ENCODE measurements at places on chromosomes 4 and X.
A peak's percentile ranks its signal among the peaks of the same experiment; 100 is the strongest.

GRCh38 chrX:14676431-14676830, 147.1 kb downstream of the GLRA2 start:
- DNase-seq: no peak

- DNase-seq: no peak
These were observed 121.0 kb upstream of the ACSL4 start for GRCh38 chrX:109854096-109854495.

- no peak for DNase-seq
These were observed 36.2 kb downstream of the NHS start for GRCh38 chrX:17411205-17411604.

DNA sequence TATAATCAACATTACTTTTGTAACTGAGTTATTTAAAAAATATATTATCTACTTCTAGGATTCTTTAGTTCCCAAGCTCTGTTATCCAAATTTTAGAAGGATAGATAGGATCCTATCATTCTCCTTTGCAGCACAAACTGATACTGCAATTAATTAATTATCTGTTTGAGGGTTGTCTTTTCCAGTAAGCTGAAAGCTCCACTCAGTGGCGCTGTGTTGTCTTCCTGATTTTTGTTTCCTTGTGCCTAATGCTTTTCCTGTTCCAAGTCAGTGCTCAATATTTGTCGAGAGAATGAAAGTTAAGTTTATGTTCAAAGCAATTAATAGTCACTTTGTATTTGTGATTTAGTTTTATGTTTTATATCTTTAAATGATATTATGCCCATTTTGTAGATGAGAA, 107.4 kb upstream of the ANK2 start:
- DNase-seq: no peak

- DNase-seq: no peak
These were observed 70.2 kb upstream of the ETNPPL start for GRCh38 chr4:108833046-108833445.

GRCh38 chr4:36763814-36764213, 480.7 kb upstream of the NWD2 start:
- no peak for DNase-seq

DNA sequence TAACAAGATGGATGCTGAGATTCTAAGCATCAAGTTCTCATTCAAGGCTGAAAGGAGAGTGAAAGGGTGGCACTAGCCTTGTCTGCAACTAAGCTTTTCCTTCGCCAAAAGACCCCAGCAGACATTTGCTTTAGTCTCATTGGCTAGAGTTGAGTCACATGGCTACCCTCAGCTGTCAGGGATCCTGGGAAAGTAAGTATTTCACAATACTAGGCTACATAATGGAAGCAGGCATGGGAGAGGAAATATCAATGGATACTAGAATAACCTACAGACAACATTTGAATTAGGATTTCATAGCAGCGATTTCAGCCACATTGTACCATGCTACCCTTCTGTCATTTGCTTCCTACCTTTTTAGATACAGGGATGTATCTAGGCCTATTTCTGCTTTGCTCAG, 29.1 kb downstream of the MAOA start:
- no peak for DNase-seq

GRCh38 chr4:1793496-1793840, 375 bp downstream of the FGFR3 start:
- DNase-seq: peak; percentile 19

DNA sequence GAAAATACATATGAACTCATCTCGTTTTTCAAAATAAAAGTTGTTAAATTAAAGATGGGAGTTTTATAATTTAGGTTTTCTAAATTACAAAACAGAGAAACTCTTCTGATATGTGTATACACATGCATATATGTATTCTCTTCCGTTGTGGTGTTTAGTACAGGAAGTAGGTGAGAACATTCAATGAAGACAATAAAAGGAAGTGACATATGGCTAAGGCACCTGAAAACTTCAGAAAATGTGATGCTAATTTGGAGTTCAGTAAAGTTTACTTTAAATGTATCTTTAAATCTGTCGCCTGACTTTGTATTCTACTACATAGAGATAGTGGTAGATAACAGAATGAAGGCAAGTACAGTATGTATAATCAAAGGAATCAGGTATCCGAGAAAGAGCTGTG, 33.5 kb upstream of the ITM2A start:
- DNase-seq: no peak

- no peak for DNase-seq
These were observed 14.1 kb upstream of the SYTL4 start for GRCh38 chrX:100745806-100746537.

DNA sequence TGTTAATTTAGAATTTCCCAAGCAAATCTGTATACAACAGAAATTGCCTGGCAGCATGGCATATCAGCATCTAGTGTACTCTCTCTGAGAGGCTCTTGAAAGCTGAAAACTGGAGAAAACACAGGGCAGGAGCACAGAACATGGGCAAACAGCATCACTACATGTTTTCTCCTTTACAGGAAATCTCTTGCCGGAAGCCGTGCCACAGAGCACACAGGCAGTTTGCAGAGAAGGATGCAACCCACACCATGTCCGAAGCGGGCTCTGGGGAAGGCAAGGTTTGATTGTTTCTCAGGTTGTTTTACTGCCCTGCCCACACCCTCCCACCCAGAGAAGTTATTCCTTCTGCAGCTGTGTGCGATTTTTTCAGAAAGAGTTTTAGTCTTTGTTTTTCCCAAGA, 41.1 kb upstream of the FAM9C start:
- DNase-seq: peak; percentile 44

DNA sequence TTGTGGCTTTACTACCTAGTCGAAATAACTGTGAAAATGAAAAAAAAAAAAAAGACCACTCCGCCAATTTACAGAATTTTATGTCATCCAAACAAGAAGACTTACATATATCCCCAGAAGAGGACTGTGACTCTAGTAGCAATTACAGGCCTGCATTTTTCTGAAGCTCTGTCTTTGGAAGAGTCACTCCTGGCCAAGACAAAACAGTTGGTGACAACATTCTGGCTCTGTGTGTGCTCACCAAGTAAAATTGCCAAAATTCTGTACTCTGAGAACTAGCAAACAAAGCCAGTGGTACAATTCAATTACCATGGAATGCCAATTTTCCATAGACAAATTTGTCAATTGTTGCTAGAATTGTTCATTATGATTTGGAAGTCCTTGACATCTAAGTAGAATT, 311.1 kb downstream of the PDGFC start:
- no peak for DNase-seq

- DNase-seq: no peak
These were observed 23.7 kb downstream of the FAT1 start for GRCh38 chr4:186699881-186700397.

- DNase-seq: no peak
These were observed 37.6 kb upstream of the FAM156A start for GRCh38 chrX:52995987-52996331.

DNA sequence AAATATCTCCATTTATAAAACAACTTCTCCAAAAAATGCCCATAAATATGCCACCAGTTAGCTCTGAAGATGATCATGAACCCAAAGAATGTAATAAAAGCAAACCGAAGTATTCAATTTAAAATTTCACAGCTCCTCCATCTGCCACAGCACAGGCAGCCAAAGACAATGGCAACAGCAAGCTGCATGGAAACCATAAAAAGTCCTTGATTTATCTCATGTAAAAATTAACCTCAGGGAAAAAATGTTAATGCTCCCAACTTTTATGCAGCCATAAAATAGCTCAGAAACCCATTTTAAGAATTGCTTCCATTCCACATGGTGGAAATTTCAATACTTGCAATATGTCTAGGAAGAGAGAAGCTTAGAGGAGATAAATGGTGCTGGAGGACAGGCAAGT, 132.3 kb upstream of the ARHGEF9 start:
- no peak for DNase-seq

- DNase-seq: no peak
These were observed 39.3 kb upstream of the MAGEA10 start for GRCh38 chrX:152177497-152178269.

GRCh38 chrX:19798423-19798822, 89.0 kb downstream of the SH3KBP1 start:
- no peak for DNase-seq

GRCh38 chr4:123517971-123518370, 121.4 kb downstream of the SPRY1 start:
- DNase-seq: no peak

DNA sequence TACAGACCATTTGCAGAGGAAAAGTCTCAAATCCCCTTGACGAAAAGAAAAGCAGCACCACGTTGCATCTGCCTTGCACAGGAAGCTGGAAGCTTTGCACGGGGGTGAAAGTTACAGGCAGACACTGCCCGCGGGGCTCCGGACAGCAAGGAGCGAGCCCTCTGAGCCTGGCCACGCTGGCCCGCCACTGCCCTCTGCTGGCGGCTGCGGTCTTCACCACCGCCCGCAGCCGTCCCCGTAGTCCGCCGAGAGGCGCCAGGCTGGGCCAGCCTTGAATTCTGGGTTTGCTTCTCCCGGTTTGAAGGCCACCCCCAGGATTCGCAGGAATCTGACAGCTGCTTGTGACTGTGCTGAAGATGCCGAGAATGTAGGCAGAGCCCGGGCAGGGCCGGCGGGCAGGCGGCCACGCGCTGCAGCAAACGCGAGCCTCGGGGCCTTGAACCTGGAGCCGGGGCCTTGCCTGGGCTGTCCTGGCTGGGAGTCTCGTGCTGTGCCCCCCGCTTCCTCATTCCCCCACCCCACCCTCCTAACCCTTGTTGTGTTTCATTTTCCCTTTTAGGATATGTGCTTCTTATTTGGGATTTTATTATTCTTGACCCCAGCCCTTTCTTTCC, 49.2 kb downstream of the ENPP6 start:
- peak; percentile 60 for DNase-seq

DNA sequence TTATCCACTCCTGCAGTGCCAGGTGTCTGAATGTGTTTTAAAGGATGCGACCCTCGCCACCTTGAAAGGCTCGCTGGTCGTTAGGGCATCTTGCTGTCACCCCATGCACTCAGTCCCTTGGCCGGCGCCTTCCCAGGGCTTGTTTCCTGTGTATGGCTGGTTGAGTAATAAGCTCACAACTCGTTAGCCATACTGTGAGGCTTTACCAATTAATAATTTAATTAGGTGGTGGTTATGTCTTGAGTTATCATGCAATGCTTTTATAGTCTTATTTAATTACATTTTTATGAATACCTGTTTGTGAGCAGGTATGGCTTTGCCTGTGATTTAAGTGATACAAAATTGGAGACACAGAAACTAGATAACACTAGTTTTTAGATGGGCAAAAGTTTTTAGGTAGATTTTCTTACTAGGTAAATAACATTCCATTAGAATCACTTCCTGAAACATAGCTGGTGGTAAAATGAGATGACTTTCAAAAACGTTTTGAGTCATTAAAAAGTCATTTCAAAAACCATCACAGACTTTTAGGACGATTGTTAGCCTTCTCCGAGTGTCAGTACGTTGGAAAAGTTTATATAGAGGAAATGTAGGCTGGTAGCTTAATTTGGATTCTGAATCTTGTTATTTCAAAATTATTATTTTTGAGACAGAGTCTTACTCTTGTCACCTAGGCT, 18.2 kb downstream of the PTTG2 start:
- DNase-seq: no peak

- no peak for DNase-seq
These were observed 436.5 kb upstream of the GALNTL6 start for GRCh38 chr4:171376724-171377123.

DNA sequence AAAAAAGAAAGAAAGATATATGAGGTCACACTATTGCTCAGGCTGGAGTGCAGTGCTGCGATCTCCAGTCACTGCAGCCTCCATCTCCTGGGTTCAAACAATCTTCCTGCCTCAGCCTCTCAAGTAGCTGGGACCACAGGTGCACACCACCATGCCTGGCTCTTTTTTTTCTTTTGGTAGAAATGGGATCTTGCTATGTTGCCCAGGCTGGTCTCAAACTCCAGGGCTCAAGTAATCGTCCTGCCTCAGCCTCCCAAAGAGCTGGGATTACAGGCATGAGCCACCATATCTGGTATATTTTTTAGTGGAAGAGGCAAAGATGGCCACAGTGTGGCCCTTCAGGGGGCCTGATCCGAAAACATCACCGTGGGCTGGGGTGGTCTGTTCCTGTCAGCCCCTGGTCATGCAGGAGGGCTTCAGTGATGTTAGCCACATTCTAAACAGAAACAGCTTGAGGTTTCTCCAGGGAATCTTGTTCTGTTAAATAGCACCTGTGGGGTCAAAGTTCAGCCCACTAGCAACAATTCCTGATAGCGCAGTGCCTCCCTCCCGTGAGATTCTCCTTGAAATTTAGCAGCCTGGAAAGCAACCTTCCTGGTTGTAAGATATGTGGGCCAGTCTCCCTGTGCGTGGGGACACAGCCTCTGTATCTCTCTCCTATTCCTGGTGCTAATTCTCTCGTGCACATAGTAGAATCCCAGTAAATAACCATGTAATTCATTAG, 7.3 kb upstream of the DHRSX start:
- DNase-seq: no peak

GRCh38 chr4:16315456-16315855, 89.2 kb upstream of the TAPT1 start:
- DNase-seq: no peak

GRCh38 chr4:87406462-87406861, 15.5 kb upstream of the HSD17B11 start:
- no peak for DNase-seq

GRCh38 chr4:187552781-187553180, 442.8 kb upstream of the ZFP42 start:
- DNase-seq: no peak

GRCh38 chrX:8237718-8238117, 66.7 kb upstream of the VCX2 start:
- no peak for DNase-seq

All from stimulated activated CD4-positive, alpha-beta T cell treated with anti-CD3 and anti-CD28 coated beads, Interleukin-4, amount 100 ng/mL, for 4 hours (primary cell).